ENCODE measurements at places on chromosomes 16 and 17.

DNA sequence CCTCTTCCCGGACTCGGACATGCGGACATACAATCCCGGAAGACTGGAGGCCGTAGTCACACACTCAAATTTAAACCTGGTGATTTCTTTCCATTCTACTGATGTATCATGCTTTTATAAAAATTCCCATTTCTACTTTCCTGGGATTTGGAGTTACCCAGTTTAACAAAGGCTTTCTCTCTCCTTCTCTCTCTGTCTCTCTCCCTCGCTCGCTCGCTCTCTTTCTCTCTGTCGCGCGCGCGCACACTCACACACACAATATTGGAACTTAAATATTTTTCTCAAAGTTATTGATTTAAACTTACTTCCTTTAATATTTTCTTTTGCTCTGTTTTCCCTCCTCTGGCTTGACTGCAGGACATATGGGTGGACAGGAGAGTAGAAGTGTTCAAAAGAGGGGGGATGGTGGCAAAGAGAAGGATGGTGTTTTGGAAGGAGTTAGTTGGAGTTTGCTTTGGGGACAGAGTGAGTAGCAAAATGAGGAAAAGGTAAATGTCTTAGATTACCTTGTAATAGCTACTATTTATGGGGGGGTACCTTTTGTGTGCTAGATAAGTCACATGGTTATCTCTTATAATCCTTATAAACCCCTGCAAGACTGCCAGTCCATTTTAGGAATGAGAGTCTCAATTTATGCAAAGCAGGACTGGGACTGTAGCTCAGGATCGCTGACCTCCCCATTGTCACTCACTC, 878 bp upstream of the TRIM25 start:
- no peak for DNase-seq

DNA sequence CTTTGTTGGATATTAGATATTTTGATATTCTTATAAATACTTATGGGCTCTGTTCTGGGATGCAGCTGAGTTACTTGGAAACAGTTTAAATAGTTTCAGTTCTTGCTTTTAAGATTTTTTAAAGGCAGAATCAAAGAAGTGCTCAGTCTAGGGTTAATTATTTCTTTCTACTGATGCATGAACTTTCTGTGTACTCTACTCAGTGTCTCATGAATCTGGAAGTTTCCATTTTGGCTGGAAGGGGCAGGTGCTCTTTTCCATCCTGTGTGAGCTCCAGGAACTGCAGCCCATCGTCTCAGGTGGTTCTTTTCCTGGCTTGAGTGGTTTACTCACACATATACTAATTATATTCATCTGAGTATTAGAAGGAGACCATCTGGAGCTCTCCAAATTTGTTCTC, 61.1 kb upstream of the CPHXL start:
- no peak for DNase-seq

DNA sequence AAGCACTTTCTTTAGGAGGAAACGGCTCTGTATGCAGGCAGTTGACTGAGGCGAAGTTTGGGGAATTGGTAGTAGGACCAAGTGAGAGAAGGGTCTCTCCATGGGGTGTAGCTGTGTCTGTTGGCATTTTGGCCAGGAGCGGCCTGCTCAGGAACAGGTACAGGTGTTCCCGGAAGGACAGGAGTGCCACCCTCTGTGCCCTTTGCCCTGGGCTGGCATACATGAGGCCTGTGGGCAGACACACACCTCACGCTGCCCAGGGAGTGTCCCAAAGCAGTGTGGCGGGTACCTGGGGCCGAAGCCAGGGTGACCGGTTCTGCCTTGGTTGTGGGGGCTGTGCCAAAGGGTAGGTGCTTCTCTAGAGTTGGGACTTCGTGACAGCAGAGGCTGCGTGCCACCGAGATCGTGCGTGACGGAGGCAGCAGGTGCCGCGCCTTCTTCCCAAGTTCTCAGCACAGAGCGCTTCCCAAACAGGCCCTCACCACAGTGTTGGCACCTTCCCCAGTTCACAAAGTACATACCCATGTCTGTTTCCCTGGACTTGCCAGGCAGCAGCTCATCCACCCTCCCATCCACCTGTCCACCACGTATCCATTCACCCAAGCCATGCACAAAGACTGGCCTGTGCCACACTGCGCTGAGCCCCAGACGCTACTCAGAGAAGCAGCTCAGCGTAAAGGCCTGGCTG, 19.9 kb upstream of the TCF25 start:
- no peak for DNase-seq

DNA sequence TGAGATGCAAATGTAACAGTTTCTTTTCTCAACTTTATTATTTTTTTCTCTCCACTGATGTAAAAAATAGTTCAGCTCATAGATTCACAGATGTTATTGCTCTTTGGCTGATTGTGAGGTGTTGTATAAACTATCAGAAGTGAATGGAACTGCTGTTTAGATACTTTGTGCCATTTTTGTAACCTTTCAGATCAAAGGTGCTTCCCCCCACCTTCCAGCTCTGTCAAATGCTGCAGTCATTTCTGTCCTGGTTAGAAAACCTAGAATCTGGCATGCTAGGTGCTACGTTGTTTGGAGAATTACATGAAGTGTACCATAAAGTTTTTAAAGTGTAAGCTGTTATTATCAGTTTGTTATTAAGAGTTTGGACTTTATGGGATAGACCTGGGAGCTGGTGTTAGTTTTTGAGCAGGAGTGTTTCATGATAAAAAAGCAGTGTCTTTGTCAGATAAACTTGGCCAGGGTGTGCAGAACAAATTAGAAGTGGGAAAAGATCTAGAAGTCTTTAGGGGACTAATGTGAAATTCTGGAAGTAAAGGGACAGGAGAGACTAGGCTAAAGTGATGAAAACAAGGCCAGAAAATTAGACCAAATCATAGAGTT, 1.8 kb upstream of the WIPI1 start:
- DNase-seq, result no peak

DNA sequence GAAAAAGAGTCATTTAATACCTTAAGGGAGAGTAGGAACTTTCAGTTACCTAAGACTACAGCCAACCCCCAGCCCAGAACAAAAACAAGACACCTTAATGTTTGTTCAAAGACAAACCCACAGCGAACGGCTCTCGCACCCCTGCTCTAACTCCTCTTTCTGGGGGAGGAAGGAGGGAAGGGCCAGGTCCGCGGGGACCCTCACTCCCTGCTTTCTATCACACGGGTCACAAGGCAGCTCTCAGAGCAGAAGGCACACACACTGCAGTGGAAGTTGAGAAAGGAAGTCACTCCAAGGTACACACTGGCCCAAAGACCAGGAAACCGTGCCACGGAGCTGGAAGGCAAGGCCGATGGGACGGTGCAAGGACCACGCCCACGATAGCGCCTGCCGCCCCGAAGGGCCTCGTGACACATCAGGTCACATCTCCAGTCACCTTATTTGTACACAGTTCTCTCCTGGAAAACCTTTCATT, 10.0 kb downstream of the LITAFD start:
- no peak for DNase-seq
